ENCODE measurements at places on chromosomes 1 and 21.
A peak's percentile ranks its signal among the peaks of the same experiment; 100 is the strongest.

DNA sequence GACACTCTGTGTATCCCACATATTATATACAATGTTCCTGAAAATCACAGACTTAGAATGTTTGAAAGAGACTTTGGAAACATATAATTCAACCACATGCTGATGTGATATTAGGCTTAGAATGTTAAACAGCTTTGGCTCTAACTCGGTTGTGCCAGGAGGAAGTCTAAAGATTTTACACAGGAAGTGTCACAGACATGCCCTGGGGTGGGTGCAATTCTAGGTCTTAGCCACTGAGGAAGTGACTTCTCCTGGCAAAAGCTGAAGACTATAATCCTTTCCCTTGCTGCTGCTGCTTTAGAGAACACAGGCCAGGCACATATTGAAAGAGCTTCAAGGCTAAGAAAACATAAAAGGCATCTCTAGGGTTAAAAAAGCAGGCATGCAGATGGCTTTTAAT lies 51.0 kb downstream of the RPL5 start:
- DNase-seq, result peak; percentile 4

DNA sequence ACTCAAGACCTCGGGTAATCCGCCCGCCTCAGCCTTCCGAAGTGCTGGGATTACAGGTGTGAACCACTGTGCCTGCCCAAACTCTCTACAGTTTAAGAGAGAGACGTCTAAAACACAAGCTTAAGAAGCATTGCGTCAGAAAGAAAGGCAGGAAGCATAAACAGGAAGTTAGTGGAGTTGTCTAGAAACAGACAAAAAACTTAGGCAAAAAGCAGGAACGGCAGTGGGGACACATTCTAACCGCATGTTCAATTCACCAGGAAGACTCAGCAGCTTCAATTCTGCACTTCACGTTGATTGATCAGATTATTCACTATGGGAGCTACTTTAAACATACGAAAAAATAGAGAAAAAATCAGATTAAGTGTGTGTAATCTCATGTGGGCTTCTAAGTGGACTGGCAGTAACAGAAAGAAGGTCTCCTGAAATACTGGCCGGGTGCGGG lies 7.4 kb downstream of the CFAP74 start:
- no peak for DNase-seq

- peak; percentile 42 for DNase-seq
These were observed 6.6 kb upstream of the NTPCR start for GRCh38 chr1:232943679-232944252.

DNA sequence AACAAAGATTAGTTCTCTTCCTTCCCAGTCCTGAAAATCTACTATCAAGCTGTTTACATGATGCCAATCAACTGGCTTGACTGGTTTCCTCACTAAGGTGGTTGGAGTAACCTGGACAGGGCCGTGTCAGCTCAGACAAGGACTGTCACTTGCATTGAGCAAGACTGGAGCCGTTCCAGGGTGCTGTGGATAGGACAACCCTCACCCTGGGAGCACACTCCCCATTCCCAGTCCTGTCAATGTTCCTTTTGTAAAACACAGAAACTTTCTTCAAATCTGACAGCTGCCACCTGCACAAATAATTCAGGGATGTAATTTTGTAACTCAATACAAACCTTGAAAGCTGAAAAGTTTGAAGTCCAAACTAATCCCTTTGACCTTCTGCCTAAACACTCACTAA lies 31.4 kb downstream of the PLPP3 start:
- DNase-seq, result no peak

GRCh38 chr21:46413365-46413696 lies 45.4 kb upstream of the DIP2A start:
- DNase-seq, result no peak

- no peak for DNase-seq
These were observed 115.5 kb downstream of the ACBD6 start for GRCh38 chr1:180386745-180387367.

GRCh38 chr1:2530513-2531361 lies 674 bp upstream of the HES5 start:
- DNase-seq, result no peak

- DNase-seq, result no peak
These were observed 1.1 kb upstream of the ST6GALNAC3 start for GRCh38 chr1:76073481-76073880.

All from stimulated activated naive CD4-positive, alpha-beta T cell treated with Interleukin-2 at 50 U/mL for 16 hours (primary cell).